ENCODE measurements at places on chromosomes 16 and 17. TPM values are rescaled to one million over a fixed set of nuclear protein-coding genes. Genes with fewer than 3 reads are reported as not detected.

- H3K36me3 ChIP-seq = no peaks in the 10 kb centered on the region
- H3K27me3 ChIP-seq = no peaks in the 10 kb centered on the region
- peak overlapping the region; percentile 73 for H3K27ac ChIP-seq
- H3K4me3 ChIP-seq = peak overlapping the region; percentile 71
- H3K4me1 ChIP-seq = peaks cover 12% of the 10 kb centered on the region
These were observed 147.2 kb downstream of the SPECC1 start for GRCh38 chr17:20156196-20157000.

- no peak overlapping the region for H3K4me3 ChIP-seq
- no peaks in the 10 kb centered on the region for H3K27me3 ChIP-seq
- no peaks in the 10 kb centered on the region for H3K4me1 ChIP-seq
- no peaks in the 10 kb centered on the region for H3K36me3 ChIP-seq
- H3K27ac ChIP-seq = no peak overlapping the region
- DNase-seq = no peak
These were observed 87.4 kb upstream of the COX10 start for GRCh38 chr17:13981881-13982280.

GRCh38 chr16:4924593-4925292 lies 12.2 kb downstream of the PPL start:
- peak; percentile 85 for DNase-seq
- peaks cover 20% of the 10 kb centered on the region for H3K4me1 ChIP-seq
- H3K27me3 ChIP-seq = no peaks in the 10 kb centered on the region
- peak overlapping the region; percentile 69 for H3K27ac ChIP-seq
- no peaks in the 10 kb centered on the region for H3K36me3 ChIP-seq

DNA sequence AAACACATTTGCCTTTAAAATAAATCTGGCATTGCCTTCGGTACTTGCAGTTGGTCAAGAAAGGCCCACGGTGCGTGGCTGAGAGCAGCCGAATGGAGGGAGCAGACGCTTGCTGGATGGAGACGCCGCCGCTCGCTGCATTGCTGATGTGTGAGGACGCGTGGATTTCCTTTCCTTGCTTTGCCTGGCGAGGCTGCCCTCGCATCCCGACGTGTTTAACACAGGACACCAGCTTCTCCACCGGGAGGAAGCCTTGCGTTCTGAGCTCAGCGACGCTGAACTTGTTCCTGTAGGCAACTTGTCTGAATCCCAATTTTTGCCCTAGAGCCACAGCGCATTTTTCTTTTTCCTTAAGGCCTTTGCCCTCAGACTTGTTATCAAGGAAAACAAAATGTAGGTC lies 45.8 kb downstream of the COX4I1 start:
- peaks cover 20% of the 10 kb centered on the region for H3K27me3 ChIP-seq
- H3K4me1 ChIP-seq = no peaks in the 10 kb centered on the region
- no peak overlapping the region for H3K4me3 ChIP-seq
- H3K27ac ChIP-seq = no peak overlapping the region
- no peak for DNase-seq
- no peaks in the 10 kb centered on the region for H3K36me3 ChIP-seq

- H3K4me3 ChIP-seq = no peak overlapping the region
- H3K27ac ChIP-seq = no peak overlapping the region
- H3K4me1 ChIP-seq = peaks cover 43% of the 10 kb centered on the region
- no peaks in the 10 kb centered on the region for H3K27me3 ChIP-seq
- DNase-seq = no peak
- peaks cover 51% of the 10 kb centered on the region for H3K36me3 ChIP-seq
These were observed 17.9 kb upstream of the SNTB2 start for GRCh38 chr16:69169051-69169450.

DNA sequence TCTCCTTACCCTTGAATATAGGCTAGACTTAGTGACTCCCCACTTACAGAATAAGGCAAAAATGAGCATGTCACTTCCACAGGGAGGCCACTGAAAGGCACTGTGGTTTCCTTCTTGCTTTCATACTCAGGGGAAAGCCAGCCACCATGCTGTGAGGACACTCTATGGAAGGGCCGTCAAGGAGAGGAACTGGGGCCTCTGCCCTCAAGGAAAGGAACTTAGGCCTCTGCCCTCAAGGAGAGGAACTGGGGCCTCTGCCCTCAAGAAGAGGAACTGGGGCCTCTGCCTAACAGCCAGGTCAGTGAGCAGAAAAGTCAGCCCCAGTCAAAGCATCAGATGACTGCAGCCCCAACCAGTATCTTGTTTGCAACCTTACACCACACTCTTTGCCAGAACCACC lies 30.1 kb downstream of the VPS35 start:
- H3K4me3 ChIP-seq = no peak overlapping the region
- H3K27me3 ChIP-seq = no peaks in the 10 kb centered on the region
- DNase-seq = peak; percentile 71
- no peak overlapping the region for H3K27ac ChIP-seq
- no peaks in the 10 kb centered on the region for H3K4me1 ChIP-seq

KRTAP17-1 gene
- not detected for total RNA-seq

TNFRSF13B gene
- total RNA-seq = 0.27 TPM

ZG16 gene
- not detected for total RNA-seq

MYH13 gene
- total RNA-seq = not detected

GRCh38 chr17:19296786-19297778 lies 59.9 kb downstream of the EPN2 start:
- DNase-seq = no peak
- no peak overlapping the region for H3K27ac ChIP-seq
- H3K27me3 ChIP-seq = no peaks in the 10 kb centered on the region
- no peaks in the 10 kb centered on the region for H3K36me3 ChIP-seq
- H3K4me3 ChIP-seq = no peak overlapping the region

GRCh38 chr17:14389681-14390080 lies 88.8 kb downstream of the HS3ST3B1 start:
- no peaks in the 10 kb centered on the region for H3K4me1 ChIP-seq
- no peak overlapping the region for H3K4me3 ChIP-seq
- H3K27me3 ChIP-seq = no peaks in the 10 kb centered on the region
- H3K27ac ChIP-seq = no peak overlapping the region
- DNase-seq = no peak
- no peaks in the 10 kb centered on the region for H3K36me3 ChIP-seq

ARHGDIG gene
- total RNA-seq = not detected

- peak; percentile 82 for DNase-seq
- peak overlapping the region; percentile 93 for H3K27ac ChIP-seq
- peak overlapping the region; percentile 67 for H3K4me3 ChIP-seq
- H3K27me3 ChIP-seq = no peaks in the 10 kb centered on the region
- H3K4me1 ChIP-seq = peaks cover 37% of the 10 kb centered on the region
- no peaks in the 10 kb centered on the region for H3K36me3 ChIP-seq
These were observed 806 bp upstream of the CYB561 start for GRCh38 chr17:63446753-63447470.

DNA sequence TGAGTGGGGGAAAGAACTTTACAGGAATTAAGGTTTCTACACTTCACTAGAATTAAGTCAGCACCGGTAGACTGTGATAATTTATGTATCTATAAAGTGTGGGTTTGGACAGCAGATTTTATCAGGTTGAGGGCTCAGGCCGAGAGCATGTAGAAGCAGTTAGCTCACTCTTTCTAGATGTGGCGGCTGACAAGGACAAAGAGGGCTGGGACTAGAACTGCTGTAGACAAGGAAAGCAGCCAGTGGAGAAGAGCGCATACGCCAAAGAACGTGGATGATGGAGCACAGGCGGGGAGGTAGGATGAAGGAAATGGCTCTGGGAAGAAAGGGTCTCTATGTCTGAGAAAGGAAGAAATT lies 504 bp upstream of the GOSR1 start:
- peaks cover 28% of the 10 kb centered on the region for H3K36me3 ChIP-seq
- peak overlapping the region; percentile 92 for H3K27ac ChIP-seq
- H3K27me3 ChIP-seq = no peaks in the 10 kb centered on the region
- H3K4me1 ChIP-seq = peaks cover 21% of the 10 kb centered on the region

GRCh38 chr16:2827831-2828520 lies 2.1 kb upstream of the ZG16B start:
- peaks cover 9% of the 10 kb centered on the region for H3K4me1 ChIP-seq
- no peak overlapping the region for H3K27ac ChIP-seq
- DNase-seq = peak; percentile 25

DNA sequence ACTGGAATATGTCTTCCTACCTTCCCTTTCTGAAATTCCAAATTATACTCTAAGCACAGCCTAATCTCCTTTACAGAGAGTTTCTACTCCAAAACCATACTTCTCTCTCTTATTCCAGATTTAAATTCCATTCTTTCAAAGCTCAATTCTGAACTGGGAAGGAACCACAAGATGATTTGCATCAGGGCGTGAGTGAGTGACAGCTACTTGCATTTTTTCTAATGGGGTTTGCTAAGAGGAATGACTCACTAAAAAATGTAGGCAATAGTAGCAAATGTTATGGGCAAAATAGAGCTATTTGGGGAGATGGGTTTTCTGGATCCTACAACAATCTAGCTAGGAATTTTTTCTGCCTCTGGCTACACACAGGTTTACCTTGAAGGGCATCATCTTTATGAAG lies 244.6 kb upstream of the PSMD7 start:
- DNase-seq = no peak
- H3K36me3 ChIP-seq = no peaks in the 10 kb centered on the region
- H3K27me3 ChIP-seq = no peaks in the 10 kb centered on the region
- no peak overlapping the region for H3K27ac ChIP-seq
- no peaks in the 10 kb centered on the region for H3K4me1 ChIP-seq

- H3K27ac ChIP-seq = no peak overlapping the region
- peaks cover 9% of the 10 kb centered on the region for H3K4me1 ChIP-seq
- peaks cover 28% of the 10 kb centered on the region for H3K27me3 ChIP-seq
- peak overlapping the region; percentile 64 for H3K4me3 ChIP-seq
- DNase-seq = no peak
- no peaks in the 10 kb centered on the region for H3K36me3 ChIP-seq
These were observed 1.9 kb downstream of the PRKCB start for GRCh38 chr16:23837553-23838308.

DNA sequence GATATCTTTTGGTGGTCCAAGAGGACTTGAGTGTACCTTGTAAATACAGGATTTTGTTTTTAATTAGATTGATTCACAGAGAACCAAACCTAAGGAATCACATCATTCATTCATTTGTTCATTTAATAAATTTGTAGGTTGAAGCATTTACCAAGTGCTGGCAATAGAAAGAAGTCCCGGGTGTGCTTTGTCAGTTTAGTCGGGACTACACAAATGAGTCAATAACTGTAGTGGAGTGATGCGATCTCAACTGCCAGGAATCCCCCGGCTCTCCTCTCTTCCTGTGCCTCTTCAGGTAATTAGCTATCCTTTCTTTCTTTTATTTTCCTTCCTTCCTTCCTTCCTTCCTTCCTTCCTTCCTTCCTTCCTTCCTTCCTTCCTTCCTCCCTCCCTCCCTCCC lies 1.4 kb upstream of the WWOX start:
- no peak overlapping the region for H3K4me3 ChIP-seq
- peaks cover 4% of the 10 kb centered on the region for H3K27me3 ChIP-seq
- peaks cover 14% of the 10 kb centered on the region for H3K4me1 ChIP-seq
- no peaks in the 10 kb centered on the region for H3K36me3 ChIP-seq
- DNase-seq = no peak

DNA sequence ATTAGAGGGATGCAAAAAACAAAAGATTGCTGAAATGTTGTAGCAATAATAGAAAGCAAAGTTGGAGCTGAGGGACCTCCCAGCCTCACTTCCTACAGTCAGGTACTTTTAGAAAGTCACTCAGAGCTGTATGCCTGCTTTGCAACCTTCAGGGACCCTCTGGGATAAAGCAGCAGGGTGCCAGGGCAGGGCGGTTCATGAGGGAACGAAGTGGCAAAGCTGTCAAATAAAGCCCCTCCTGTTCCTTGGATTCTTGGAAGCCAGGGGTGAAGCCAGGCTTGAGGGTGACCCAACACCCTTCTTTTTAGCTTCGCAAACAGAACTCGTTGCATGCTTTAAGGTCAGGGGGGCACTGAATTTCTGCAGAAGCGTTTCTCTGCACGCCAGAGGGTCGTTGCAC lies 767 bp downstream of the ATP2C2 start:
- no peak for DNase-seq
- H3K27me3 ChIP-seq = peaks cover 41% of the 10 kb centered on the region
- no peak overlapping the region for H3K27ac ChIP-seq

GRCh38 chr17:29076722-29077121 lies 33.8 kb downstream of the PIPOX start:
- H3K27me3 ChIP-seq = no peaks in the 10 kb centered on the region
- no peak overlapping the region for H3K27ac ChIP-seq
- no peaks in the 10 kb centered on the region for H3K4me1 ChIP-seq
- H3K36me3 ChIP-seq = peaks cover 46% of the 10 kb centered on the region

DNA sequence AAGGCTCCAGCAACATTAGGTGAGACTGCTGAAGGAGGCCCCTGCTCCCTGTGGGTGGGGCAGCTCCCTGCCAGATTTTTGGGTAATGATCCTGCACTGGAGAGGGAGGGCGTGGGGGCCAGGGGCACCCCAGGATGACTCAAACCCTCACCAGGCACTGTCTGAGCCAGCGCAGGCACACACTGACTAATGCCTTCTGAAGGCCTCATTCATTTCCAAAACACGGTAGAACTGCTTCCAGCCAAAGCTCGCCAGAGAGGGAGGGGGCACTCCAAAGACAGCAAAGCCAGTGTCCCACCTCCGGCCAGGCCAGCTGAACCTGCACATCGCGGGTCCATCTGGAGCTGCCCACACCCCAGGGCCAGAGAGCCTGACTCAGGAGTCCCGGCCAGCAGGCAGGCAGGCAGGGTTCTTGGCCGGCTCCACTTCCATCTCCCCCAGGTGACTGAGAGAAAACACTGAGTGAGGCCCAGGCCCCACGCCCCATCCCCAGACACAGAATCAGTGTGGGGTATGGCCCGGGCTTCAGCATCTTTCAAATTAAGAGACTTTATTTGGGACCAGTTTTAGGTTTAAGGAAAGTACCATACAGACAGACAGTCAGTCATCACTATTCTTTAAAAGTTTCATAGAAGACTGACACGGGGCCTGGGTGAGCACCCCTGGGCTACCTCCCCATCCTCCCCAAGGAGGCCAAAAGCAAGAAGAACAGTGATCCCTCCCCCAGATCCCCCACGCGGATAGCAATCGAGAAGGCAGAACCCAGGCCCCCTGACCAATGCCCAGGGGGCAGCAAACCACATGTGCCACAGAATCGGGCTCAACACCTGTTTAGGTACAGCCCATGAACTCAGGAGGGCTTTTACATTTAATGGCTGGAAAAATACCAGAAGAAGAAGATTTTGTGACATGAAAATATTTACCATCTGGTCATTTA lies 2.3 kb downstream of the PIEZO1 start:
- H3K27me3 ChIP-seq = no peaks in the 10 kb centered on the region
- peak overlapping the region; percentile 94 for H3K27ac ChIP-seq
- H3K4me1 ChIP-seq = peaks cover 67% of the 10 kb centered on the region
- peak; percentile 45 for DNase-seq

ZP2 gene
- total RNA-seq = not detected

SYT17 gene
- total RNA-seq = 11.8 TPM

KRT39 gene
- 0.59 TPM for total RNA-seq

GRCh38 chr16:50742576-50743200 lies 802 bp downstream of the CYLD start:
- H3K36me3 ChIP-seq = peaks cover 13% of the 10 kb centered on the region
- peak overlapping the region; percentile 92 for H3K27ac ChIP-seq
- no peaks in the 10 kb centered on the region for H3K27me3 ChIP-seq
- peaks cover 49% of the 10 kb centered on the region for H3K4me1 ChIP-seq
- H3K4me3 ChIP-seq = peak overlapping the region; percentile 77

GRCh38 chr16:2236337-2237101 lies at the start of gene DNASE1L2:
Gene DNASE1L2, plus strand, starts transcription at chr16:2236444. Its CDS starts 373 bp downstream, at chr16:2236817.
- peaks cover 30% of the 10 kb centered on the region for H3K27me3 ChIP-seq
- H3K4me1 ChIP-seq = peaks cover 25% of the 10 kb centered on the region
- no peak for DNase-seq
- H3K27ac ChIP-seq = no peak within 1 kb of the TSS
- peaks cover 49% of the 10 kb centered on the region for H3K36me3 ChIP-seq

Measured in lower lobe of right lung (tissue), 2 donors.